ENCODE measurements at places on chromosomes 3 and 15.

DNA sequence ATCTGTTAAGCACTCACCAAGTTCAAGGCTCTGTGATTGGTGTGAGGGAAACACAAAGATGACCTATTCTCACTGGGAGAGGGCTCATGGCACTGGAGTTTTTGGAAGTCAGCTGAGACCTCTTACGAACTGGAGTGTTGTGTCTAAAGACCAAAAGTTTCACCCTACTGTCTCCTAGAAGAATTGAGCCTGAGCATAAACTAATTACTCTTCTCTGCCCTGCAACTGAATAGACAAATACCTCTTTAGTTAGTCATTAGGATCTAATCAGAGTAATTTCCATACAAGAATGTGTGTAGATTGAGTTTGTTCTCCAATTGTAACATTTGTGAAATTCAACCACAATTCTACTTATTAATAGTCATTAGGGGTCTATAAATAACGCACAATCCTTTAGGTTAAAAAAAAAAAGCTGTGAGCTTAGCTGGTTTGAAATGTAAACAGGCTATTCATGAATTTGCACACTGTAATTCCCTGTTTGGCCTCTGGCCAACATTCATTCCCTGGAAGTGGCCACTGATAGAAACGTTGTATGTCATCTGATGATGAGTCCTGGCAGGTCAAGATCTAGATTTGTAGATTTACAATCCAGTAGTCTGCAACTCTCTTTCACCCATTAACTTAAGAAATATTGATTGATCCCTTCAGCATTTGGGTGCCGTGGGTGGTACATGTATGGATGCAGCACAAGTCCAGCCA, 76.8 kb upstream of the SOX14 start:
- DNase-seq: no peak

DNA sequence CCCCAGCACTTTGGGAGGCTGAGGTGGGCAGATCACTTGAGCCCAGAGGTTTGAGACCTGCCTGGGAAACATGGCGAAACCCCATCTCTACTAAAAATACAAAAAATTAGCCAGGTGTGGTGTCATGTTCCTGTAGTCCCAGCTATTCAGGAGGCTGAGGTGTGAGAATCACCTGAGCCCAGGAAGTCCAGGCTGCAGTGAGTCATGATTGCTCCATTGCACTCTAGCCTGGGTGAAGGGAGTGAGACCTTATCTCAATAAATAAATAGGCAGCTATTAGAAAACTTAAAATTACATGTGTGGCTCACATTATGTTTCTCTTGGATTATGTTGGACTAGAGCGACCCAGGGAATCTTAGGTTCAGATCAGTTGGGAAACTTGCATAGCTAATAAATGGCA, 69.7 kb downstream of the RPLP1 start:
- no peak for DNase-seq

DNA sequence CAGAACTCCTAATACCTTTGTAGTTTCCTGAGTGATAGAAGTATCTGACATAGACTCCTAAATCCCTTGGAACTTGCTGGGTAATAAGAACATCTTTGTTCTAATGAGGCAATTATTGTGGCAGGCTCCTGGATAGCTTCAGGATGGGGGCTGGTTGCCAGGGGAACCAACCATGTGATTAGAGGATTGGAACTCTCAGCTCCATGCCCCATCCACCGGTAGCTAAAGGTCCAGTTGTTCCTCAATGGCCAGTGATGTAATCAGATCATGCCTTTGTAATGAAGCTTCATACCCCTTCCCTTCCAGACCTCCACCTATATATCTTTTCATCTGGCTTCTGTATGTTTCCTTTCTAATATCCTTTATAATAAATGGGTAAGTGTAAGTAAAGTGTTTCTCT, 221.2 kb upstream of the ALCAM start:
- no peak for DNase-seq

- no peak for DNase-seq
Measured at GRCh38 chr3:67576441-67576840, 78.0 kb downstream of the SUCLG2 start.

- no peak for DNase-seq
Measured at GRCh38 chr3:131221731-131222130, 159.8 kb upstream of the NUDT16 start.

GRCh38 chr3:122325769-122326168, 721 bp downstream of the CSTA start:
- DNase-seq: no peak

GRCh38 chr3:123236902-123237301, 35.2 kb downstream of the SEC22A start:
- no peak for DNase-seq

- DNase-seq: no peak
Measured at GRCh38 chr3:132205609-132206008, 111.6 kb upstream of the ACP3 start.

- DNase-seq: no peak
Measured at GRCh38 chr3:157129803-157130466, 30.0 kb downstream of the CCNL1 start.

- DNase-seq: no peak
Measured at GRCh38 chr3:175702956-175703355, 843.8 kb downstream of the NAALADL2 start.

DNA sequence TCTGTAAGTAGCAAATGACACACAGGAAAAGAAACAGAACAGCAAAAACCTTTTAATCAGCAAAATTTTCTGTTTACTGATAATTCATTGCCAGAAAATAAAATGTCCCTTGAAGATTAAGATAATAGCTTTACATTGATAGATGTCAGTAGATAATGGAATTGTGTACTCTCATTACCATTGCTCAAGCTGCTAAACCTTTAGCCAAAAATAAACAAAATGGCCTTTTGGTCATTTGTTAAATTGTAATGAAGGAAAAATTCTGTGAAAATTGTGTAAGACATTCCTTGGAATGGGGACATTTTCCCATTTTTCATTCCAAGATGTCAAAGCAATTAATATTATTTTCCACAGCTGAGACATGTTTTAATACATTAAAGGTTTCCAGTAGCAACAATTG, 189.8 kb downstream of the PLOD2 start:
- peak; percentile 14 for DNase-seq

GRCh38 chr3:186167646-186168395, 58.9 kb upstream of the ETV5 start:
- no peak for DNase-seq

DNA sequence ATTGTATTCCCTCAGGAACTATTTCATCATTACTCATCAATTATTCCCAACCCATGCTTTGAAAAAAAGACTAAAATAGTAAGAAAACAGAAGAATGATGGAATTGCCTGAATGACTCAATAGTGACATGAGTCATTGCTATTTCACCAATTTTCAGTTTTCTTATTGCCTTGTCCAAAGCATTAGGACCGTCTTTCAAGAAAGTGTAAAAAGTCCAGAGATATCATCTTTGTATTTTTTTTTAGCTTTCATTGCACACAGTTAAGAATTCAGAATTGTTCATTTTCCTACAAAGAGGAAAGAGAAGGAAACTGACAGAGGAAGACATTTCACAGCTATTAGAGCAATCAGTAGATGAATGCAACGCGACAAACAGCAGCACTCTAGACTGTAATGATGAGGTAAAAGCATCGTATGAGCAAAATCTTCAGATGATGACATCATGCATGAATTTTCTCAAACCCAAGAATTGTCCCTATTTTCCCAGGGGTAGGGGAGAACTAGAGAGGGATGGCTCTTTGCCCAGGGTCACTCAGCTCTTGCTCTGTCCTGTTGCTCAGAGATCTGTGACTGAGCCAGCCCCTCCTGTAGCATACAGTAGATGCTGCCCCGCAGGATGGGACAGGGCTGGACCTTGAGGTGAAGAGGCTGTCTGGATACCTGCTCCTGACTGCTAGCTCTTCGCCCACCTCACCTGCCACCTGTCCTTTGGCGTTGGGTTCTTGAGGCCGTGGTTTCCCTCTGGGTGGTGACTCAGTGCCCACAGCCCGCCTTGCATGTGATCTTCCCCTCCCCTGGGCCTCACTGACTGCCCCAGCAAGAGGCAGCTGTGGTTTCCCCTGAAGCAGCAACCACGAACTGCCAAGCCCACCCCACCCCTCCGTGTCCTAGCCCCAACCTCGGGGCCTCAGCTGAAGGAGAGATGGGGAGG, 84.8 kb downstream of the PPCDC start:
- no peak for DNase-seq

DNA sequence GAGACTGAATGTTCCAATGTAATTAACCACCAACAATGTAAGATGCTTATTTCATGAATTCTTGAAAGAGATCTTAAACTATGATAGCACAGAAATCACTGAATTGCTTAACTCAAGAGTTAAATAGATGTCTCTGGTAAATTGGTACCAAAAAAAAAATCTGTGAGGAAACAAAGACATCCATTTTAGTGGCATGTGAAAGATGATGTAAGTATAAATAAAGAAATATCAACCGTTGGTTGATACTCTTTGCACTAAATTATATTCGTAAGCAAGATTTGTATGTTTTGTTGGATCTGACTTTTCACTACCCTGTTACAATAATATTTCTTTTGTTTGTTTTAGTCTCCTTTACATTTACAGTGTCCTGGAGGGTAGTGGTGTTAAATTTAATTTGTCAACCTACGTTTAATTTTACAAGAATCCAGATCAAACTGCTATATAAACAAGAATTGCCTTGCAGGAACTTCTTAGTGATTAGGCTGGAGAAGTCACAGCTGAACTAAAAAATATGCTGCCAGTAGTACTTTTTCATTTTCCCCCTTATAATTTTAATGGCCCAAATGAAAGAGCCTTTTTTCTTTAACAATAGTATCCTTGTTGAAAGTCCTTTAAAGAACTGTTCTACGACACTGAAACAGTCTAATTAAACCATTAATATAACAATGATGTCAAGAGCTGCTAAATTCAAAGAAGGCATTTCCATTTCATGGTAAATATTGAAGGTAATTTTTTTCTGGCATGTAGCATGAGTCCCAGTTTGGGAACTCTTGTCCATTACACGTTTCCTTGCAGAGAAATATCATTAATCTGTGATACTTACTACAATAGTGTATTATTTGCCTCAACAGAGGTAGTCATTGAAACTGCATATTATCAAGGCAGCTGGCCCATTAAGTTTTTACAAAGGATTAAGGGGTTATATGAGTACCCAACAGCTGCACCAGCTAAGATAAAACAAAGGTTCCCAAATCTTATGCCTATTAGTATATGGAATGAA, 109.6 kb upstream of the PHLDB2 start:
- no peak for DNase-seq

DNA sequence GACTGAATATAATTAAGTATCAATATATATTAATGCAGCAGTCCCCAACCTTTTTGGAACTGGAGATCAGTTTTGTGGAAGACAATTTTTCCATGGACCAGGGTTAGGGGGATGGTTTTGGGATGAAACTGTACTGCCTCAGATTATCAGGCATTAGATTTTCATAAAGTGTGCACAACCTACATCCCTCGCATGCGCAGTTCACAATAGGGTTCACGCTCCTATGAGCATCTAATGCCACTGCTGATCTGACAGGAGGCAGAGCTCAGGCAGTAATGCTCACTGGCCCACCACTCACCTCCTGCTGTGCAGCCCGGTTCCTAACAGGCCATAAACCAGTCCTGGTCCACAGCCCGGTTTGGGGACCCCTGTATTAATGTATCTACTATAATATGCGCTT, 95.6 kb downstream of the ULK4 start:
- DNase-seq: no peak

GRCh38 chr3:16055606-16056211, 118.8 kb upstream of the GALNT15 start:
- no peak for DNase-seq

GRCh38 chr3:124780356-124780755, 50.1 kb downstream of the UMPS start:
- peak; percentile 81 for DNase-seq

- DNase-seq: no peak
Measured at GRCh38 chr15:100601617-100602063, 344 bp downstream of the LINS1 start.

DNA sequence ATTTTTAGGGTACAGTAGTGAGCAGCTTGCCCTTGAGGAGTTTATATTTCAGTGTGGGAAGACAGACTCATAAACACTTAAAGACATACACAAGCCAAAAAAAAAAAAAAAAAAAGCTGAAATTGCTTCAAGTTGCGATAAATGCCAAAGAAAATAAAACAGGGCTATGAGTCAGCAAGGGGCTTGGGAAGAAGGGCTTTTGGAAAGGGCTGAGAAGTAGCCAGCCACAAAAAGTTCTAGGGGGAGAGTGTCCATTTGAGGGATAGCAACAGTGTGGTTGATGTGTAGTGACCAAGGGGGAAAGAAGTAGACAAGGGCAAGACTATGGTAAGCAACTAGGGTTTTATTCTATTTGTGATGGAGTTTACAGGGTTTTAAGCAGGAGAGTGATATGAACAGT, 185.5 kb downstream of the ADAMTS9 start:
- DNase-seq: no peak

DNA sequence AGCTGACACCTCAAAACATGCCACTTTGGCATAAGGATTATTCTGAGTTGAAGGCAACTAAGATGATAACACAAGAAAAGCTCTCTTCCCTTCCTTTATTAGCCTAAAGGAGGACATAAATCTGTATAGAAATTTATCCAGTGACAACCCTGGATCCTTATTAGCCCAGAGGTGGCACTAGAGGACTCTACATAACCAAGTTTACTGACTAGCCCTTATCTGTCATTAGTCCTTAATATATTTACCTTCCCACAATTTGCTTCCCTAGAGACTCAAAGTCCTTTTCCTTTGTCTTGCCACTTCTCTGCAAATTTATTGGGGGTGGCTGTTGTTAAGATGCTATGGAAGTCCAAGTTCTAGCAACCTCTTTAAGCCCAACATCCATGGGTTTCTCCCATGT, 26.7 kb downstream of the CEP70 start:
- DNase-seq: no peak

GRCh38 chr3:144629381-144629780, 657.8 kb downstream of the DIPK2A start:
- DNase-seq: no peak

- no peak for DNase-seq
Measured at GRCh38 chr3:100545371-100545770, 53.0 kb downstream of the TMEM45A start.

DNA sequence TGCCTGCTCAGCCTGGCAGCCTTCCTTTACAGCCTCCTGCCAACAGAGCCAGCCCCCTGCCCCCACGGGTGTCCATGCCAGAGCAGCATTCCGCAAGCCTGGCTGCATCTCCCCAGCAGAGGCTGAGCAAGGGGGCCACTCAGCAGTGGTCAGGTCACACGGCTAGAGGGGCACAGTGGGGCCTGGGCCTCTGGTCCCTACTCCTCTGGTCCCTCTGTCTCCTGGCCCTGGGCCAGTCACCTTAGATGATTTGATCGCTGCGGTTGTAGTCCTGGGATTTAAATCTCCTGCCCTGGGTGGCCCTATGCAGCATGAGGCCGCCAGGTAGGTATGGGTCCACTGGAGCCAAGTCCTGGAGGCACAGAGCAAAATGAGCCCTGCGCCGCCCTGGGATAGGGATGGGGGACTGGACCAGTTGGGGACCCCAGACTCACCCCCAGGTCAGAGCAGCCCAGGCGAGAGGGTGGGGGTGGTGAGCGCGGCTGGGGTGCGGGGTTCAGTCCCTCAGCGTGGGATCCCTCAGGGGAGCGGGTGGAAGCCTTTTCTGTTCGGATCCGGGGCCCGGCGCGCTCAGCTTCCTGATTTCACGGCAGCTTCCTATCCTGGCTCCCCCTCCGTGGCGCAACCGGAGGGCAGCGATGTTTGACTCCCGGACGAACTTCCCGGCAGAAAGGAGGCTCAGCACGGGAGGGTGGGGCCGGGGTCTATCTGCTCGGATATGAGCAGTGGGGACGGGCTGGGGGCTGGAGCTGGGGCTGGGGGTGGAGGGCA, at the start of gene ZBTB47:
ZBTB47 (plus strand) TSS at position 138 of the 771 bp plus-strand sequence. CDS start 4,659 bp downstream, outside the sequence.
- DNase-seq: peak; percentile 33

Data from left lung (tissue), 14 donors.